ENCODE measurements at places on chromosomes 4 and X. TPM values are rescaled to one million over a fixed set of nuclear protein-coding genes. Genes with fewer than 3 reads are reported as not detected.

SLITRK2 gene
- not detected for total RNA-seq

FAAH2 gene
- not detected for total RNA-seq

ABLIM2 gene
- total RNA-seq: 0.43 TPM

ANOS1 gene
- 18.1 TPM for total RNA-seq

UTP3 gene
- 16.8 TPM for total RNA-seq

PRSS12 gene
- 1.9 TPM for total RNA-seq

HELT gene
- total RNA-seq: not detected

FOXR2 gene
- not detected for total RNA-seq

KIAA1210 gene
- not detected for total RNA-seq

GYG2 gene
- 7.7 TPM for total RNA-seq

HELQ gene
- total RNA-seq: 8.9 TPM

SPATA18 gene
- total RNA-seq: 2.9 TPM

Measured in pericardium fibroblast (primary cell).